ENCODE measurements at places on chromosomes 7 and 10.

- DNase-seq = no peak
Measured at GRCh38 chr7:7166318-7166717, 16.0 kb upstream of the C1GALT1 start.

DNA sequence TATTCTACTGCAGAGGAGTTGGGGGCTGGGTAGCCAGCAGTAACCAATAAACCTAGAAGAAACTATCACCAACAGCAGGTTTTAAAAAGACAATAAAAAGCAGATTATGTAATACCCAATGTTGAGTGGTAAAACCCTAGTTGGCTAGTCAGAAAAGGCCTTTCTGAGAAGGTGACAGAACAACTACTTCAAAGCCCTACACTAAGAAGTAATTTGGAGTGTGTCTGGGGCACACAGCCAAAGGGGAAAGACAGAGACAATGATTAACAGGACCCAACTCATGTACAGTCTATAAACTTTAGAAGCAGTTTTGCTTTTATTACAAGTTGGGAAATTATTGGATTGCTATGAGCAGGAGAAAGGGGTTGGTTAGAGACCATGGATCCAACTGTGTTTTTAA is 77.2 kb upstream of the TMEM106B start:
- no peak for DNase-seq

GRCh38 chr7:23003505-23004246 is 10.3 kb downstream of the HYCC1 start:
- no peak for DNase-seq

GRCh38 chr7:73920406-73921134 is 59.6 kb downstream of the TMEM270 start:
- DNase-seq = no peak

- no peak for DNase-seq
Measured at GRCh38 chr7:82406937-82407336, 36.6 kb downstream of the CACNA2D1 start.

- peak; percentile 80 for DNase-seq
Measured at GRCh38 chr7:66804001-66804400, 63.5 kb downstream of the RABGEF1 start.

DNA sequence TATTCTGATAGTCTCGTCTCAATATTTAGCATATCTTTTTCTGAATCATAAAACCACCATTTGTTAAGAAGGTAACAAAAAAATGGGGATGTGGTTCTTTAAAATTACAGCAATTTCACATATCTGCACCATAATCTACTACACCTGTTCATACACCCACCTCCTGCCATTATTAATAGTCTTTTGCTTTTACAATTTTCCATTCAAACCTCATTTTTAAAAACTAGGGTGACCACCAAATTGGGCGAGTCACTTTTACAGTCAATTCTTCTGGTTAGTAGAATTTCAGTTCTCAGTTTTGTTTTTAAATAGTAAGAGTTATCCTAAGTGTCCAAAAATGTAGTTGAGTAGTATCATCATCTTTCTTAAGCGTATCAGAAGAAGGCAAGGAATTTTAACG is 48.4 kb upstream of the GSAP start:
- DNase-seq = no peak

GRCh38 chr7:7122701-7123281 is 59.6 kb upstream of the C1GALT1 start:
- DNase-seq = no peak

GRCh38 chr7:110947408-110947807 is 143.5 kb upstream of the LRRN3 start:
- no peak for DNase-seq

DNA sequence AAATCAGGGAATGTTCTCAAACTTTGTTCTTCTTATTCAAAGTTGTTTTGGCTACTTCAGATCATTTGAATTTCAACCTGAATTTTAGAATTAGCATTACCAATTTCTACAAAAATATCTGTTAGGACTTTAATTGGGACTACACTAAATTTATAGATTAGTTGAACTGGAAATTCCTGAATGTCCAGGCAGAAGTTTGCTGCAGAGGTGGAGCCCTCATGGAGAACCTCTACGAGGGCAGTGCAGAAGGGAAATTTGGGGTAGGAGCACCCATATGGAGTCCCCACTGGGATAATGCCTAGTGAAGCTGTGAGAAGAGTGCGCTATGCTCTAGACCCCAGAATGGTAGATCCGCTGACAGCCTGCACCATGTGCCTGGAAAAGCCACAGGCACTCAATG is 22.8 kb upstream of the AGMO start:
- no peak for DNase-seq

DNA sequence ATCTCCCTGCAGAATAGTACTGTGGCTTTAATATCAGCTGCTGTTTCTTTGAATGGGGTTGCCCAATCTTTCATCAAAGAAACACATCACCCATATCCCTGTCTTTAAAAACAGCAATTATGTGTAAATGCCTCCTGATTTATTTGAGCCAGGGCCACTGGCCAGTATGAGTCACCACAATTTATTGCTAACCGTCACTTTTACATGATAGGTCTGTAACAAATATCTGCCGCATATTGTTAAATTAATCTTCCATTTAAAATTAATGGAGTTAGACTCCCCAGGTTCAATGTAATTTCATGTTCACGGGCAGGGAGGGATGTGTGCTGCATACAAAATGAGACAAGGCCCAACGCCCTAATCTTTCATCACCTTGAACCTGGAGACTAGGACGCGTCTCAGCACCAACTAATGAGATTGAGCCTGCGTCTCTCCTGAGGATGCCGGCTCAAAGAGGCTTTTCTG is 673.4 kb downstream of the AUTS2 start:
- DNase-seq = no peak

- no peak for DNase-seq
Measured at GRCh38 chr7:50455658-50456057, 5.5 kb upstream of the FIGNL1 start.

GRCh38 chr7:11701829-11702560 is 130.0 kb downstream of the THSD7A start:
- DNase-seq = no peak

- DNase-seq = no peak
Measured at GRCh38 chr7:151291206-151291605, 42.7 kb upstream of the SMARCD3 start.

GRCh38 chr10:35739998-35740397 is 97.9 kb upstream of the FZD8 start:
- no peak for DNase-seq

GRCh38 chr10:8554574-8554973 is 500.1 kb downstream of the GATA3 start:
- DNase-seq = no peak

- DNase-seq = no peak
Measured at GRCh38 chr10:21750424-21750823, 216.4 kb downstream of the MLLT10 start.

- DNase-seq = no peak
Measured at GRCh38 chr7:138565071-138565450, 105.0 kb downstream of the TRIM24 start.

DNA sequence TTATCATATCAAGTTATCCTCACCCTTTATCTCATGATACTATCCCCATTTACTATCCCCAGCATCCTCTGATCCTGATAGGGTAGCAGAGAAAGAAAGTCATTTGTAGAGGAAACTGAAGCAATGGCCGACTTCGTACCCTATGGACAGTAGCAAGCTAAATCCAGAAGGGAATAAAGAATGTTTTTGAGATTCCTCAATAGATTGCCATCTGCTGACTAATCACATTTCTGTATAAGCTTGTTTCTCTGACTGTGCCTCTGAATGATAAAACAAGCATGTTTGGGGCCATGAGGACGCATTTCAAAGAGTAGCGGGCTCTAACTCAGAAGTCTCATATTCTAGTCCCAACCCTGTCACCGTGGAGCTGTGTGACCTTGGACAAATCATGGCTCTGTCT is 13.2 kb upstream of the FAM107B start:
- no peak for DNase-seq

- no peak for DNase-seq
Measured at GRCh38 chr10:11168423-11169090, 150.9 kb downstream of the CELF2 start.

DNA sequence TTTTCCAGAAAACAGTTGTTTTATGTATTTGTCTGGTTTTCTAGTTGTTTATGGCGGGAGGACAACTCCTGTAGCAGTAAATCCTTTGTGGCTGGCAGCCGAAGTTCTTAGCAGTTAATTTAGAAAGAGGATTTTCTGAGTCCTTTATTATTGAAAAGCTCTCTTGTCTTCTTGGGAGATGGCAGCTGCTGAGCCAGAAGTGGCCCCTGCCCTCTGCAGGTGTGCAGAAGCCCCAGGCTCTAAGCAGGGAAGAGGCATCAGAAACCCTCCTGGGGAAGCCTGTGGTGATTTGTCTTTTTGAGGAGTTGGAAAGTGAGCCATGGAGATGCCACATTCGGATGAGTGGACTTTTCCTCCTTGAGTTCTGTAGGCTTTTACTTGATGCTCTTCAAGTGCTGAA is 106.3 kb downstream of the GLRX3 start:
- no peak for DNase-seq

GRCh38 chr7:16203065-16203464 is 218.3 kb downstream of the CRPPA start:
- no peak for DNase-seq

DNA sequence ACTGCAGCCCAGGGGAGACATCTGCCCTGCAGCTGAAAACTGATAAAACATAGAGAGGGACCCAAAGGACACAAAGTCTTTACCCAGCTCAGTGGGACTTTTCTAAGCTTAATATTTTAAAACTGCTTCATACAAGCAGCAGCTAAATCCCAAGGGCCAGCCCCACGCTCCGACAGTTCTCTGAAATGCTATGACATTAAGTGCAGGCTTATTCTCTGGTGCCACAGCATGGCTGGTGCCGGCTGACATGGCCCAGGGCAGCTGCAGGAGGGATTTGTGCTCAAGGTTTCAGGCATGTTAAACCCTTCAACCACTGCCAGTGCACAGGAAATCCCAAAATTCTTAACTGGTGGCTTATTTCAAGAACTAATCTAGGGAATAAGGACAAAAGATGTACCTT is 170.9 kb downstream of the PARD3 start:
- DNase-seq = no peak

DNA sequence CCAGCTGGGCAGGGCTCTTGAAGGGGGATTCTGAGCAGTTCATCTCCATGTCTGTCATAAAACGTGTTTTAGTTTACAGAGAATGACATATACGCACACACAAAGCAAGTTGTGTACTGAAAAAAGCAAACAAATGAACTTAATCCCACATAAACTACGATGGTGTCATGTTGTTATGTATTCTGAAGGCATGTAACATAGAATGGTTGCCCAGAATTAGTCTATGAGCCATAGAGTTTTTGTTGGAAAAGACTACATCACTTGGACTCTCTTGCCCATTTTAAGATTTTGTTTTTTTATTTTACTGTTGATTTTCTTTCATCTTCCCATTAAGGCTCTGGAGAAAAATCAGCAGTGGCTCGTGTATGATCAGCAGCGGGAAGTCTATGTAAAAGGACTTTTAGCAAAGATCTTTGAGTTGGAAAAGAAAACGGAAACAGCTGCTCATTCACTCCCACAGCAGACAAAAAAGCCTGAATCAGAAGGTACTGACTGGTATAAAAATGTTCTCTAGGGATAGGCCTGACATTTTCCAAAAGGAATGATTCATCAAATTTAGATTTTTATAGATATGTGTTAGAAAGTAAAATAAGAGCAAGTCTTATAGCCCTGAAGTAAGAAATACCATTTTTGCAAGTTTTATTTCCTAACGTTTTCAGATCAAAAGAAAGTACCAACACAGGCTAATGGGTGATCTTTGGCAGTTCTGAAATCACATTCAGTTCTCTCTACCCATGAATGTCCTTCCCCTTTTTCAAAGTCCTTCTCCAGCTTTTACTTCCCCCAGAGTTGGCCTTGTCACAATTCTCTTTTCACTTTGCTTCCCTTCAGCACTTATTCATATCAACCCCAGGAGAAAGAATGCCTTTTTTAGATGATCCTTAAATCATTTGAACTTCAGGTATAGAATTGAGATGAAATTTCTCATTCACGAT is 18.9 kb downstream of the CEP55 start:
- peak; percentile 50 for DNase-seq

DNA sequence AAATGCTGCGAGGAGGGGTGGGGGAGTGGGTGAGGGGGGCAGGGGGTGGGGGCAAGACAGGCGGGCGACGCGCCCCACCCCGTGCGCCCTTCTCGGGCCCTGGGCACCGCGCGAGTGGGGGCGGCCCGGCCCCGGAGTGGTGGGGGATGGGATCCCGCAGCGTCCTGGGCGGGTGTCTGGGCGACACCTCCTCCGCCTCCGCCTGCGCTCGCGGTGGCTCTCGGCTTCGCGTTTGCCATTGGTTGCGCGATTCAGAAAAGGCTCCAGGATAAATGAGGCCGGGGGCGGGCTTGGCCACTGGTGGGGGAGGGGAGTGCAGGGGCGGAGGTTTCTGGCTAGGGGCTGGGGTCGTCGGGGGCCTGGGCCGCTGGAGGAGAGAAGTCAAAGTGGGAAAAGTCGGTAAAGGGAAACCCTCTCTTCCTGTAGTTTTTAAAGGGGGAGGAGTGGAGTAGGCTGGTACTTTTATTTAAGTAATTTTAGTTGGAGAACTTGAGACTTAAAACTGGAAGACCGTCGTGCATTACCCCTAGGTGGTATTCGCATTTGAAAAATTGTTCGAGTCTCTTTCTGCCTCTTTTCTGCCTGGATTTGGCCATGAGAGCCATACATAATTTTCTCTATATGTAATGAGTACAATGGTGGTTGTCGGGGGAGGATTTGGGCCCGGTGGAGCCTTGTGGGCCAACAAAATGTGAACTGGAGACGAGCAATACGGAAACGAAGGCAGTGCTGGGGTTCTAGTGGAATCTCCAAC is 992 bp upstream of the IGF2BP3 start:
- DNase-seq = no peak

DNA sequence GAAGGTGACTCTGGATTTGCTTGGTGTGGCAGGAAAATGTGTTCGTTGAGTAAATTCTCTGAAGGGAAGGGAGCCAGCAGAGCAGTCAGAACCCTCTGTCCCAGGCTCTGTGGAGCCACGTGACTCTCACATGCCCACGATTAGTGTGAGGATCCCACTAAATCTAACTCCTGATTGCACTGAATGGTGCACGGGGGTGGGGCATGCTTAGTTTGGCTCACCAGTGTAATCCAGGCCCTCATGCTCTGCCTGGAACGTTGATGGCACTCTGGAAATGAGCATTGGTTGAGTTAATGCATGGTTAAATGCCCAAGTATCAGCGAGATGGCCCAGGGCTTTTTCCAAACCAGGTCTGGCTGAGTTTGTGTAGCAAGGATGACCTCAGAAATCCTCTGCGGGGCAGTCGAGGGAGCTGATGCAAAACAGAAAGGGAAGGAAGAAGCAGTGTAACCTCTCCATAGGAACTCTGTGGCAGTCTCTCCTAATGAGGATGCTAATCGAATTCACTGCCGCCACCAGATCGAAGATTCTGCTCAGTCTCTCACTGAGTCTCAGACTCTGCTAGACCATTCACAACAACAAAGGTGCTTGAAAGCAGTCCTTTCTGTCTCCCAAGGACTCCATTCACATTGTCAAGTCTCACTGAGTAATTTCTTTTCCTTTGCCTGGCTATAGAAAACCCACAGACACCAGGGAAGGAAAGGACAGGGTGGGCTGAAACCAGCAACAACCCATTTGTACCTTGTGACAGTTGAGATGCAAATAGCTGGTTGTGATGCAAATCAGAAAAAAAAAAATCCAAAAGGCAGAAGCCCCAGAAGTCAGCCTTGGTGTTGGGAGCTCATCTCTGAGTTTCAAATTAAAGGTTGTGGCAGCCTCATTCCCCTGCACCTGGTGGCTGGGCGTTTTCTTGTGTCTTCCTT is 98.1 kb downstream of the C10orf105 start:
- peak; percentile 28 for DNase-seq

- DNase-seq = no peak
Measured at GRCh38 chr7:14191686-14192098, 202.2 kb upstream of the ETV1 start.

GRCh38 chr7:24216576-24217125 is 67.3 kb upstream of the NPY start:
- no peak for DNase-seq

- DNase-seq = no peak
Measured at GRCh38 chr7:134736381-134736780, 43.1 kb upstream of the CALD1 start.

Measured in hippocampal formation (tissue), 2 donors.